ENCODE measurements at places on chromosomes 13 and 19.

DNA sequence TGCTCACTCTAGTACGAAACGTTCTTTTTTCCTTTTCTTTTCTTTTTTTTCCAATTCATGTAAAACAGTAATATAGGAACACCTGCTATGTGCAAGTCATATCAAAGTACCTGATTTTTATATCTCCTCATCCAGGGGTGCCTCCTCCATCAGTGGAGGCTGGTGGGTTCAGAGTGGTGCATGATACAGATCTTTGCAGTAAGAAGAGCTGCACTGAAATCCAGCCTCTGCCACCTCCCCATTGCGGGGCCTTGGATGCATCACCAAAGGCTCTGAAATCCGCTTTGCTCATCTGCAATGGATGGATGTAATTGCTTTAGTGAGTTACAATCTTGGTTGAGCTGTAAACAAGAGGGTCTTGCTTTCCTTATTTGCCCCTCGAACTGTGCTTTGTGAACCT is 38.3 kb downstream of the GPR12 start:
- no peak for DNase-seq

GRCh38 chr13:111382411-111382810 is 62.0 kb downstream of the TEX29 start:
- DNase-seq: no peak

GRCh38 chr13:83298617-83299016 is 583.7 kb downstream of the SLITRK1 start:
- no peak for DNase-seq

GRCh38 chr19:18995804-18996241 is 37.5 kb downstream of the SUGP2 start:
- DNase-seq: peak; percentile 81

DNA sequence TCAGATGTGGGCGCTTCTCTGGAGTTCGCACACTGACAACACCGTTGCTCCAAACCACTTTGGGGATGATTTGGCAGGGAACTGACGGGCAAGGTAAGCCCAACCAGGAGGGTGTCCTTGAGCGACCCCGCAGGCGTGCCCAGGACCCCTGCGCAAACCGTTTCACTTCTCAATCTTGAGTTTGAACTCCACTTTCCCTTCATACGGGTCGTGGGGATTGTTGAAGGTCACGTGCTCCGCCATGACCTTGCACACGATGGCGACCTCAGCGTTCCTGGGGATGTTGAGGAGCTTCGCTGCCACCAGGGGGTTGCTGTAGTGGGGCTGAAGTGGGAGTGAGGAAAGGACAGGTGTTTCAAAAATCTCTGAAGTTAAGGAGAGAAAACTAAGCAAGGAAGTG is 8.8 kb downstream of the ATP4B start:
- DNase-seq: no peak
